Body of pancreas (tissue), 4 donors: ENCODE measurements at places on chromosomes 3 and 15. TPM values are rescaled to one million over a fixed set of nuclear protein-coding genes. Genes with fewer than 3 reads are reported as not detected.

Gene EEFSEC
- total RNA-seq = 33.0 TPM

Gene EPHB3
- total RNA-seq = 10.1 TPM

Gene CACNA2D3
- not detected for total RNA-seq

Gene LRRIQ4
- total RNA-seq = not detected

Gene FAM131A
- 13.5 TPM for total RNA-seq

Gene ACKR4
- total RNA-seq = 2.0 TPM

Gene HRG
- not detected for total RNA-seq

Gene ACAN
- total RNA-seq = 1.6 TPM

Gene MYO5C
- total RNA-seq = 76.8 TPM

Gene CHRNA5
- not detected for total RNA-seq

Gene FSTL1
- 55.0 TPM for total RNA-seq

Gene IGSF10
- total RNA-seq = 0.99 TPM

Gene ZNF80
- total RNA-seq = not detected

Gene GNAT1
- not detected for total RNA-seq

Gene MAGI1
- 63.6 TPM for total RNA-seq

Gene MBD4
- total RNA-seq = 18.7 TPM

Gene FSIP1
- total RNA-seq = 0.33 TPM

Gene SAMMSON
- 2.1 TPM for total RNA-seq

Gene KLHL6
- 1.6 TPM for total RNA-seq
